Osteocyte (in vitro differentiated cells): ENCODE measurements at places on chromosomes 13 and 19. TPM values are rescaled to one million over a fixed set of nuclear protein-coding genes. Genes with fewer than 3 reads are reported as not detected.

- H3K4me3 ChIP-seq: no peak overlapping the region
- DNase-seq: no peak
- peaks cover 13% of the 10 kb centered on the region for H3K4me1 ChIP-seq
- H3K27me3 ChIP-seq: no peaks in the 10 kb centered on the region
- no peaks in the 10 kb centered on the region for H3K36me3 ChIP-seq
- H3K27ac ChIP-seq: no peak overlapping the region
Observed at GRCh38 chr13:105773863-105774538, 761.5 kb downstream of the EFNB2 start.

- peak within 1 kb of the TSS; percentile 97 for H3K27ac ChIP-seq
- no peak for DNase-seq
- H3K27me3 ChIP-seq: no peaks in the 10 kb centered on the region
- peaks cover 5% of the 10 kb centered on the region for H3K36me3 ChIP-seq
Observed at GRCh38 chr19:44748426-44749254, at the start of gene BCL3. BCL3 (plus strand) TSS chr19:44748708; CDS start chr19:44748791, 83 bp downstream.

- no peak overlapping the region for H3K4me3 ChIP-seq
- H3K36me3 ChIP-seq: peaks cover 17% of the 10 kb centered on the region
- DNase-seq: no peak
- H3K27me3 ChIP-seq: no peaks in the 10 kb centered on the region
- peaks cover 54% of the 10 kb centered on the region for H3K4me1 ChIP-seq
Observed at GRCh38 chr19:34269081-34269480, 14.7 kb downstream of the GARRE1 start.

The LYPD3 gene
- total RNA-seq: 0.27 TPM in 1 of 2 replicates, not detected in the other

DNA sequence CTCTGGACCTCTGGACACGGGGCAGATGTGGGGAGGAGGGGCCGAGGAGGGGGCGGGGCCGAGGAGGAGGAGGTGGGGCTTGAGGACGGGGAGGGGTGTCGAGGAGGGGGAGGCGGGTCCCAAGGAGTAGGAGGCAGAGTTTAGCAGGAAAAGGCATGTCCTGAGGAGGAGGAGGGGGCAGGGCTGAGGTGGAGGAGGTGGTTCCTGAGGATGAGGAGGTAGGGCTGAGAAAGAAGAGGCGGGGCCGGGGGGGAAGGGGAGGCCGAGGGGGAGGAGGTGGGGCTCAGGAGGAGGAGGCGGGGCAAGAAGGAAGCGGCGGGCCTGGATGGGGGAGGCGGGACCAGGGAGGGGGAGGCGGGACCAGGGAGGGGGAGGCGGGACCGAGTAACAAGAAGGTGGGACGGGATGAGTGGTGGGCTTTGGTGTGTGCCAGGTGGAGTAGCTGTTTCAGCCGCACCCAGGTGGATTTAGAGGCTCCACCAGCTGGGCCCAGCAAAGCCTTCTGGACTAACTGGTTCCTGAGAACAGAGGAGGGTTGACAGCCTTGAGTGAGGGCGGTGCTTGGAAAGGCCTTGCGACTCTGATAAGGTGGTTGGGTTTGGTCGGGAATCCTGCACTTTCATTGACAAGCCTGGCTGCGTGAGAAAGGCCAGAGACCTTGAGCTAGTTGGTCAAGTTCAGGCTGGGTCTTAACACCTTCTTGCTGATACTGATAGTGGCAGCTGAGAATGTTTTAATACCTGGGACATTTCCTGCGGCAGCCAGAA is 7.7 kb downstream of the TECR start:
- no peak overlapping the region for H3K27ac ChIP-seq
- peaks cover 15% of the 10 kb centered on the region for H3K4me1 ChIP-seq
- no peaks in the 10 kb centered on the region for H3K27me3 ChIP-seq
- DNase-seq: no peak
- no peak overlapping the region for H3K4me3 ChIP-seq

The ZNF229 gene
- 4.6 and 4.8 TPM in 2 replicates for total RNA-seq

GRCh38 chr19:18002347-18002850 is 5.6 kb upstream of the ARRDC2 start:
- H3K4me3 ChIP-seq: peak overlapping the region; percentile 81
- H3K27ac ChIP-seq: no peak overlapping the region
- peaks cover 2% of the 10 kb centered on the region for H3K36me3 ChIP-seq
- H3K4me1 ChIP-seq: peaks cover 15% of the 10 kb centered on the region

GRCh38 chr13:98688373-98688772 is 64.1 kb downstream of the SLC15A1 start:
- no peak overlapping the region for H3K4me3 ChIP-seq
- no peak for DNase-seq
- H3K27ac ChIP-seq: no peak overlapping the region
- no peaks in the 10 kb centered on the region for H3K36me3 ChIP-seq
- H3K27me3 ChIP-seq: peaks cover 26% of the 10 kb centered on the region

GRCh38 chr13:61144301-61144700 is 271.3 kb downstream of the PCDH20 start:
- H3K27ac ChIP-seq: no peak overlapping the region
- no peak for DNase-seq
- H3K36me3 ChIP-seq: no peaks in the 10 kb centered on the region
- H3K4me1 ChIP-seq: no peaks in the 10 kb centered on the region
- H3K27me3 ChIP-seq: peaks cover 11% of the 10 kb centered on the region
